ENCODE measurements at places on chromosomes 6 and 20.

DNA sequence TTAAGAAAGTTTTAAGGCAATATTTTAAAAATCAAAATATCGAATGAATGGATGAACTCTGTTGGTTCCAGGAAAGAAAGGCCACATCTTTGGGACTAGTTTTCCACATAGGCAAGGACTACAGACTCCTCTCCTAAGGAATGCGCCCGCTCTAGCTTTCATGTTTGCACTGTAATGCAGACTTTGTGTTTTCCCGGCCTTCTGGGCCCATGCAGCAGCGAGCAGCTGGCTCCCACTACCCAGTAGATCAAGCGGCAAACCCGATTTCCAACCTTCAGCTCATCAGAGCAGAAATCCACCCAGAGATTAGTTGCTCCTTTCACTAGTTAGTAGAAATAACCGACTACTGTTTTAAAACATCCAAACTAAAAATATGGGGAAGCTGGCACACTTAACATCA lies 27.7 kb downstream of the OVOL2 start:
- no peak for DNase-seq

DNA sequence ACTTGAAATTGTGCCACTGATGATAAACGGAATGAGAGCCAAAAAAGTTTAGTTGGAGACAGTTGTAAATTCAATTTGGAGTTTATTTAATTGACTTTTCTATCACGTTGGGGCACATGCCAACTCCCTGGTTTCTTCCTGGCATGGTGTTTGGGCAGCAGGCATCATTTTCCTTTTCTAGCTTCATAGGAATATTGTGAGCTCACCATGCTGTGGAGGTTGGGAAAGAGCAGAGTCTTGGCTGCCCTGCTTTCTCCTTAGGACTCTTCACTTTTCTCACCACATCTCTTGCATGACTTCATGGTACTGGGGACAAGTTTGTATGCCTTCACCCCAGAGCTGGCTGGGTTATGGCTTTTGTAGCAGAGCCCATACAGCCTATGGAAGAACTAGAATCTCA lies 6.4 kb downstream of the SCAND1 start:
- no peak for DNase-seq

DNA sequence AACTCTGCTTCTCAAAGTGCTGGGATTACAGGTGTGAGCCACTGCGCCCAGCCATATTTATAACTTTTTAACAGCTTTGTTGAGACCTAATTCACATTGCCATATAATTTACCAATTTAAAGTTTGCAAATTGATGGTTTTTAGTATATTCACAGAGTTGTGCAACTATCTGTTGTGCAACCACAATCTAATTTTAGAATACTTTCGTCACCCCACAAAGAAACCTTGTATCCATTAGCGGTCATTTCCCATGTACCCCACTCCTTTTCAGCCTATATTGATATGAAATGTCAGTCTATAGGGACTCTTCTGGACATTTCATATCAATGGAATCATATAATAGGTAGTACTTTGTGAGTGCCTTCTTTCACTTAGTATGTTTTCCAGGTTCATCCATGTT lies 55.8 kb downstream of the FOXO3 start:
- no peak for DNase-seq

DNA sequence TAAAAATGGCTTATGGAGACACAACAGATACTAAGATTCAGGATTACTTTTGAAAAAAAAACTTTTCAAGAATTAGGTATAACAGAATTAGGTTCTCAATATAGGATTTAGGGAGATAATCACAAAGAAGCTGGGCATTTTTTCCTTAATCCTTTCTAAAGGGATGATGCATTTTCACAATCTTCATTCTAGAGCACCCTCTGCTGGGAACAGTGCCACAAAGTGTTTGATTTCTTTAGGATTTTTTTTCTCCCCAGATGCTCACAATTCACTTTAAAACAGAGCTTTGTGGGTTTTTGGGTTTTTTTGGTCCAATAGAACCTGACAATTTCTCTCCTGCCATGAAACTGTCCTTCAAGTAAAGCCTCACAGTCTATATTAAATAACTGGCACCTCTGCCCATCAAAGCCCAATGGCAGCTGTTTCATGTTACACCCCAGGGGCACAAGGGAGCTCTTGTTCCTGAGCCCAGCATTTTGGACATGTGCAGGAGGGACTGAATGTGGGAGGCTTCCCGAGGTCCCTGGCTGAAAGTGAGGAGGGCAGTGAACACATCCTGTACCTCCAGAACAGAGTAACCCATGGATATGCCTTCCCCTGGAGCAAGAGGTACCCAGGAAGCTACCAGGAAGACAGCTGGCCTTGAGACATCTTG lies 39.7 kb downstream of the PREP start:
- DNase-seq = no peak

DNA sequence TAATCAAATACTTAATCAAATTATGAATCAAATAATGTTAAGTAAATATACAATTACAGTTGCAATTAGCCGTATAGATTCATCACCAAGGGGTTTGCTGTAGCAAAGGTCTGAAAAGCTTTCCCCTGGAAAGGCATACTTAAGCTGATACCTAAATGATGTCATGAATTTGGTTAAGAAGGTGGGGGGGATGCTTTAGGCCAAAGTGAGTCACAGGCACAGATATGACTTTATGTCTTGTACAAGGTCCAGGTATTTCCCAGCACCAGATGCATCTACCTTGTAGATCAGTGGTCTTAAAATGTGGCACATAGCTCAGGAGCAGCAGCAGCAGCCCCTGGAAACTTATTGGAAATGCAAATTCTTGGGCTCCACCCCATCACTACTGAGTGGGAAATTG lies 557.3 kb upstream of the CDH4 start:
- no peak for DNase-seq

DNA sequence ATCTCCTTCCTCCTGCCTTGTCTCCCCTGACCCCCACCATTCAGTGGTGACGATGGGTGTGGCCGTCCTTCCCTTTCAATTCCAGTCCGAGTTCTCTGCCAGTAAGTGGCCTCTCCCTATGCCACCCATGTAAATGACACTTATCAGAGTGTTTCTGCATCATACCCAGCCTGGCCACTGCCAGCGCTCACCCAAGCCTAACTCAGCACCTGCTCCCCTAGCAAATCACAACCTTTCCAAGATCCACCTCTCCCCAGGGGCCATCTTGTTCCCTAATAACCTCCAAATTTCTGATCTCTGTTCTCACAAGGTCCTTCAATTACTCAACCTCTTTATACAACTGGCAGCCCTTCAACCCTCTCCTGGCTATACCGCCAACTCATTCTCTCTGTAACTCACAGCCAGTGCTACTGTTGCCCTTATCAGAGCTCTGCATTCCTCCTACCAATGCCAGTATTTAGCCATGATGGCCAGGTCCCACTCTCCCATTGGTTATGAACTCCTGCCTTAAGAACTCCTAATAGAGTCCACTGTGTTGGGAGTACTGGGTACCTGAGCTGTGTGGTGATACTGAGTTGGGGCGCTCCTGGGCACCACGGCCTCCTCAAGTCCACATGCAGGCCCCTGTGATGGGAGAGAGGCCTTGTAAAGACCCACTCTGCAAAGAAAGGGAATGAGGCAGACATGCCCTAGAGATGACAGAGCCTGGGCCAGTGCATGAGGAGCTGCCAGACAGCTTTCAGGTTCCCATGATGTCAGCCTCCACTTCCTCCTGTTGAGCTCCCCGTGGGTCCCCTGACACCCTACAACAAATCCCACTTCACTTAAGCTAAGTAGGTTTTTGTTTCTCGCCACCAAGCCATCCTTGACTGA lies 187.4 kb upstream of the RREB1 start:
- no peak for DNase-seq

- no peak for DNase-seq
Observed at GRCh38 chr20:43458422-43458924, 777 bp downstream of the SRSF6 start.

GRCh38 chr6:41278699-41279405 lies 7.6 kb downstream of the TREM1 start:
- DNase-seq = peak; percentile 72

- no peak for DNase-seq
Observed at GRCh38 chr6:126516411-126516810, 176.5 kb downstream of the CENPW start.

GRCh38 chr6:134464690-134465411 lies 146.9 kb upstream of the SGK1 start:
- no peak for DNase-seq

DNA sequence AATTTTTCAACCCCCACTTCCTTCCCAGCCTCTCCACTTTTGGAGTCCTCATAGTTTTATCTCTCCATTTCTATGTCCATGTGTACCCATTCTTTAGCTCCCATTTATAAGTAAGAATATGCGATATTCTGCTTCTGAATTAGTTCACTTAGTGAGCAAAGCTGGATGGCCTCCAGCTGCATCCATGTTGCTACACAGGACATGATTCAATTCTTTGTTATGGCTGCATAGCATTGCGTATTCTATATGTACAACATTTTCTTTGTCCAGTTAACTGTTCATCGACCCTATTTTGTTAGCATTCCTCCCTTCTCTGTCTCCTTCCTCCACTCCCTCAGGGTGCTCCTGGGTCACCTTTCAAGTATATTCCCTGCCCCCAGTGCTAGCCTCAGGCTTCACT lies 210.0 kb upstream of the SSTR4 start:
- no peak for DNase-seq

DNA sequence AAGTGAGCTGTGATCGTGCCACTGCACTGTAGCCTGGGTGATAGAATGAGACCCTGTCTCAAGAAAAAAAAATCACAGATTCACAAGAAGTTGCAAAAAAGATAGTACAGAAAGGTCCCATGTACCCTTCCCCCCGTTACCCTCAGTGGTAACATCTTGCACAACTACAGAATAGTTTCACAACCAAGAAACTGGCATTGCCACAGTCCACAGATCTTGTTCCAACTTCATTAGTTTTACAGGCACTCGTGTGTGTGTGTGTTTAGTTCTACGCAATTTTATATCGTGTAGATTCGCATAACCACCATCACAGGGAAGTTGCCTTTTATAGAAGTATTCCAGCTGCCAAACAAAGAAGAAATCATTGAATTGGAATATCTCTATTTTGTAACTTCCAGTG lies 19.1 kb downstream of the SPATA2 start:
- DNase-seq = no peak

GRCh38 chr20:11453430-11453829 lies 464.3 kb upstream of the BTBD3 start:
- DNase-seq = no peak

DNA sequence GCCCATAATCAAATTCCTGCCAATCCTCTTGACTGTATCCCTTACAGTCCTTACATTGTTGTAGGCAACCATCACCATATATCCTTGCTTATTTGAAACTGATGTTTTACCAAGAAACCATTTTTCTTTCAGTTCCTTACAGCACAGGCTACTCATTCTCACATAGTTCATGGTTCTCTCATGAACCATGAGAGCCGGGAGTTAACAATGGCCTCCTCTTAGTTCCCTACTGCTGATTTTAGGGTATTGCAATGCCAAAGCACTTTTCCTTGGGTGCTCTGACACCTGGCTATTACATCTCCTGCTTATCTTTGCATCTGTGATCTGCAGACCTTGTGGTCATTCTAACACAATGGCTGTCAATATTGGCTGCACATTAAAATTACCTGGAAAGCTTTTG lies 133.4 kb downstream of the MYB start:
- DNase-seq = no peak

DNA sequence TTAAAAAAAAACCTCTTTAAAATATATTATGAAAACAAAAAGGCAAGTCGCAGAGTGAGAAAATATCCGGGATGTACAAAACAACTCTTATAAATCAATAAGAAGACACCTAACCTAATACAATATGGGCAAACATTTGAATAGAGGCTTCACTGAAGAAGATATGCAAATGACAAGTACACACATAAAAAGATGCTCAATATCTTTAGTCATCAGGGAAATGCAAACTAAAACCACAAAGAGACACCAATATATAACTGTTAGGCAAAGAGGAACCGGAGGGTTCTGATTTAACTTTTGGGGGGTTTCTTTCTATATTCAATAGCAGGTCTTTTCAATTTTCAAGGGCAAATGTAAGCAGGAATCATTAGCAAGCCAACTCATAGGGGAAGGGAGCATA lies 480.7 kb upstream of the SPTLC3 start:
- DNase-seq = no peak

GRCh38 chr6:56382416-56382940 lies 135.1 kb upstream of the COL21A1 start:
- no peak for DNase-seq

DNA sequence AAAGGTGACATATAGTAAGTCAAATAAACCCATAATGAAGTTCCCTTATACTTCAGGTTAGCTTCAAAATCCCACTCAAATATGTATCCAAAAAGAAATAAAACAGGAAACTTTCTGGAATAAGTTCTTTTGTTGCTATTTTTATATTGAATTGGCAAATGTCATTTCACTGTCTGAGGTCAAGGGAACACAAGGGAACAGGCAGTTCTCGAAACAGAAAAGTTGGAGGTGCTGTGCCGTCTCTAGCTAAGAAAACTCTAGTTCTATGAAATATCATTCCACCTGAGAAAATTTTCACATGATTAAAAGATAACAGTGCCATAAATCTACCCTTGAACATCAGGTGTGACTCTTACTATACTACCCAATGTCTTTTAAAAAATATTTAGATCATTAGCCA lies 358.5 kb downstream of the PRKN start:
- DNase-seq = no peak

DNA sequence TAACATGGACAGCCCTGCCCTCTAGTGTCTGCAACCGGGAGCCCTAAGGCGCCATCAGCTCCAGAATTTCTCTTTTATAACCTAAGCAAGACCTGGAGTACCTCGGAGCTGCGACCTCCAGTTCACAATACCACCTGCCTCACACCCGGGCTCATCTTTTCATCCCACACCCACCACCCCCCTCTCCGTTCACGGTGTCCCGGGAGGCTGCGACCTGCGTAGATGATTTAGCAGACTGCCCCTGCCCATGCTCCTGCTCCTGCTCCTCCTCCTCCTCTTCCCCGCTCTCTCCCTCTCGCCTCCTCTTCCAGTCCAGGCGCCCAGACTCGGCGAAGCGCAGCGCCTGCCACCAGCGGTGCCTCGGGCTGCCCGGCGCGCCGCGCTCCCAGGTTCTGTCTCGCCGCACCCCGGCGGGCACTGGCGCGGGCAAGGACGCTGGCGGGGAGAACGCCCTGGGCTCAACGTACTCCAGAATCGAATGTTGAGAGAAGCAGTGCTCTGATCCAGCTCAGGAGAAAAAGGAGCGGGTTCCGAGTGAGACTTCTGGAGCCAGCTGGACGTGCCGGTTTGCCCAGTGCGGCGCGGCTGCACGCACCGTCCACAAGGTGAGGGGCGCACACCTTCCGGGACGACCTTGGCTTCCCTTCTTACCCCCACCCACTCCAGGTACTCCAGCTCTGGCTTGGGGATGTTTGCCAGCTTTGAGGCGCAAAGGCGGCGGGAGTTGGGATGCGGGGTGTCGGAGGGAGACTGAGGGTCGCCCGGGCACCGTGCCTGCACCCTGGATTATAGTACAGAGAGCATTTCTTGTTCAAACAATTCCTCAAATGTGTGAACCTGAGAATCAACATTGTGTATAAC lies at the start of gene HTR1E:
Gene HTR1E (plus strand): TSS at position 310 of the 861 bp plus-strand sequence. CDS start 77,807 bp downstream, outside the sequence.
- peak; percentile 30 for DNase-seq

GRCh38 chr6:149139782-149140136 lies 177.8 kb upstream of the TAB2 start:
- DNase-seq = no peak

DNA sequence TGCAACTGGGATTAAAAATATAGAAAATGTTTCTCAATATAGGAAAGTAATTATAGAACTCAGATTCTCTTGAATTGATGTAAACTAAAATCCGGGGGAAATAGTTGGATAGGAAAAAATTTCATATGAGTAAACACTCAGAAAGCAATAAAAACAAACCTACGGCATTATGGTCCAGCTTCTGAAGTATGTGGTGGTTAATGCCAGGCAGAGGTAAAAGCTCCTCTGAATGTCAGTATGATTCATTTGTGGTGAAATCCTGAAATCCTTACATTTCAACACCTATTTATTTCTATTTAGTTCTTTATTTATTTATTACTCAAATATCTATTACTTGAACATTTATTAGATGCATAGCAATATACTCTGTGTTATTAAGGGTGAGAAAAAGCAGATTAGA lies 145.1 kb downstream of the RIMS1 start:
- no peak for DNase-seq

Data from activated T-cell treated with anti-CD3 and anti-CD28 coated beads, Interleukin-2, amount 50 U/mL, for 24 hours (primary cell).